Pancreas (tissue), 10 donors: ENCODE measurements at places on chromosomes 13 and 19. TPM values are rescaled to one million over a fixed set of nuclear protein-coding genes. Genes with fewer than 3 reads are reported as not detected.

- no peak for DNase-seq
These were observed 10.2 kb upstream of the SLC7A9 start for GRCh38 chr19:32879741-32880140.

- no peak for DNase-seq
These were observed 44.4 kb downstream of the FAM124A start for GRCh38 chr13:51266642-51267041.

IQCN gene
- 1.4 TPM for total RNA-seq

S1PR4 gene
- 1.1 TPM for total RNA-seq

- no peak for DNase-seq
These were observed 70.4 kb upstream of the MRI1 start for GRCh38 chr19:13693889-13694288.
